ENCODE measurements at places on chromosomes 7 and 10.

DNA sequence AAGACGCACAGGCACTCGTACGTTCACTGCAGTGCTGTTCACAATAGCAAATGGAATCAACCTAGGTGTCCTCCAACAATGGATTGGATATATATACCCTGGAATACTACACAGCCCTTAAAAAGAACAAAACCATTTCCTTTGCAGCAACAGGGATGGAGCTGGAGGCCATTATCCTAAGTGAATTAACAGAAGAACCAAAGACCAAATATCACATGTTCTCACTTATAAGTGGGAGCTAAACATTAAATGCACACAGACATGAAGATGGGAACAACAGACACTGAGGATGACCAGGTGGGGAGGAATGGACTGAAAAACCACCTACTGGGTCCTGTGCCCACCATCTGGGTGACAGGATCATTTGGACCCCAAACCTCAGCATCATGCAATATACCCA, 52.0 kb upstream of the EBF3 start:
- no peak for DNase-seq

- DNase-seq: no peak
Observed at GRCh38 chr10:133302230-133302629, 6.4 kb downstream of the TUBGCP2 start.

- DNase-seq: no peak
Observed at GRCh38 chr10:103836861-103837260, 18.5 kb downstream of the SH3PXD2A start.

DNA sequence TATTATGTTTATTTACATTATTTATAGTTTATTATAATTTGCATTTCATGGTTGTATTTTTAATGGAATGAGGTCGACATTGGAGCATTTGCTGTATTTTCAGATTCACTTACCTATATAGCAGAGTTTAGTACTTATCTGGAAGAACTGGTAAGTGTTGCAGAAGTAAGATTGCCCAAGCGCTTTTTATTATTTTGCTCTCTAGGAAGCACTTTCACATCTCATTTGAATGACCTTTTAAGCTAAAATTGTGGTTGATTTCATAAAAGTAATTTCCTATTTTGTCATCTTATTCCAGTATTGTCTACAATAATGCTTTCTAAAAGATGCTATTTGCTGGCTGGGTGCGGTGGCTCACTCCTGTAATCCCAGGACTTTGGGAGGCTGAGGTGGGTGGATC, 28.6 kb downstream of the SEC61A2 start:
- DNase-seq: no peak

GRCh38 chr7:102978284-102978683, 65.5 kb downstream of the LRRC17 start:
- DNase-seq: no peak

DNA sequence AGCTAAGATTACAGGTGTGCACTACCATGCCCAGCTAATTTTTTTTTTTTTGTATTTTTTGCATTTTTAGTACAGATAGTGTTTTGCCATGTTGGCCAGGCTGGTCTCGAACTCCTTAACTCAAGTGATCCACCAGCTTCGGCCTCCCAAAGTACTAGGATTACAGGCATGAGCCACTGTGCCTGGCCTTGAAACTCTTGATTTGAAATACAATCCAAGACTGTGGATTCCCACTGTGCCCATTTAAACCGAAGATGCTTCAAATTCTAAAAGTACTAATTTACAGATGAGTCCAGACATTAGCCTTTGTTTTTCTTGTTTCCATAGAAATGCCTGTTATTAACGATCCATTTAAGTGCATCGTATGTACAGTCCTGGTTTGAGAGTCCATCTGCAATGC, 130.9 kb downstream of the CACNA2D1 start:
- DNase-seq: no peak

- no peak for DNase-seq
Observed at GRCh38 chr7:152340161-152340560, 95.6 kb downstream of the KMT2C start.

DNA sequence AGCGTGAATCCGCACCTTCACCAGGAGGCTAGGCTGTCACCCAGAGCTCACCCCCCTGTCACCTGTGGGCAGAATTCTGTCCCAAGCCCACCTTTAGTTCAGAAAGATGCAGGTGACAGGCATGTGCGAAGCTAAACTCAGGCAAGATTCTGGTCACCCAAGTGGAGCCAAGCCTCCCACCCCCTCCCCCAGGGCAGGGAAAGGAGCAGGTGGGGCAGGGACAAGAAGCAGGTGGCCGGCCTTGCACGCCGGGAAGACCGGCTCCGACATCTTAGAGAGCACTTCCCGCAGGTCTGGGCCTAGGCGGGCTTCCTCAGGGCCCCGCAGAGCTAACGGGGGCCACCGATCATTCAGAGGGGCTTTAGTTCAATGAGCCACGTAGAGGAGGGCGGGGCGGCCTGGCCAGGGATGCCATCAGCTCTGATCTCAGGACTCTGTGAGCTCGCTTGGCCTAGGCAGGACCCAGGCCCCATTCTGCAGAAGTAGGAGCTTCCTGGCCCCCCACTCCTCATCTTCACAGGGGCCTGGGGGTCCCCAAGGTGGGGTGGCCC, 19.9 kb downstream of the UNCX start:
- DNase-seq: no peak

DNA sequence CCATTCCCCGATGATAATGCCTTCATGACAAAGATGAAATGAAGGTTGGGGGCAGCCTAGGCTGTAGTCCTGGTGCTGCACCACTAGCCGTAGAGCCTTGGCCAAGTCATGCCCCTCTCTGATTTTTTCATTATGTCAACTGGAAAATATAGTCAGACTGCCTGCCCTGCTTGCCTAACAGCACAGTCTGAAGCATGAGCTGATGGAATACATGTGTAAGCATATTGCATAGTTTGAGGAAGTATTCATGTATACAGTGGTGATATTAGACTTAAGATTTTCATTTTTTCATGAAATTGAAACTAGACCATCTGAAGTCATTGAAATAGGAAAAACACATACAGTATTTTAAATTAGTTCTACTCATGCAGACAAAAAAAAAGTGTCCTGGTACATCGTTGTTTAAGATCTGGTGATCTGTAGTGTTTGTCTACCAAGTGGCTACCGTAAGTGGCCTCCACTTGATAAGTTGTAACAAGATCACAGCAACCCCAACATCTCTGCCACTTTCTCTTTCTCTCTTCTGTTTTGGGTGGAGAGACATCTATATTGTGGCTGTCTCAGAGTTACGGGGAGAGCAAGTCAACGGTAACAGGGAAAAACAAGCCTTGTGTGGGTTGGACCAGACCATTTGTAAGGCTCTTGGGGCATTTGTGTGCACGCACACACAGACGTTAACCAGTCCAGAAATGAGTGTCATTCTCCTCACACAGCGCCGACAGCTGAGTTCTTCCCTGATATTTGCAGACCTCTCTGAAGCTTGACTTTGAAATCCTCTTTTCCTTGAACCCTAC, 716.6 kb upstream of the GALNT17 start:
- DNase-seq: no peak

DNA sequence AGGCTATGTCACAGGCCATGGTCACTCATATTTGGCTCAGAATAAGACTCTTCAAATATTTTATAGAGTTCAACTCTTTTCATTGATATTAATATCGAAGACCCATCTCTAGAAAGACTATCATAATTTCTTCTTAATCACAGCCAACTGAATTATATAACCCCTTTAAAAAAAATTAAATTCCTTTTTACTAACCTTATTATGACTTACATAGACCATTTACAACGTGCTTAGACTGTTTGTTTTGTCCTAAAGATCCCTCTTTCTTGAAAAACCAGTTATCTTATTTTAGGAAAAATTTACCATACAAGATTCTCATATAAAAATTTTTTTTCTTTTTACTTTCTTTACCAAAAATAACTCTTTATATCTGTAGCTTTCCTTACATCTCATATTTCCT, 10.2 kb upstream of the TMEM254 start:
- DNase-seq: no peak

GRCh38 chr10:59362144-59362958, at the start of gene FAM13C:
Gene FAM13C (minus strand): TSS chr10:59362549. CDS start chr10:59362460, 89 bp downstream.
- DNase-seq: peak; percentile 87

- DNase-seq: no peak
Observed at GRCh38 chr7:489876-490275, 29.8 kb downstream of the PDGFA start.

DNA sequence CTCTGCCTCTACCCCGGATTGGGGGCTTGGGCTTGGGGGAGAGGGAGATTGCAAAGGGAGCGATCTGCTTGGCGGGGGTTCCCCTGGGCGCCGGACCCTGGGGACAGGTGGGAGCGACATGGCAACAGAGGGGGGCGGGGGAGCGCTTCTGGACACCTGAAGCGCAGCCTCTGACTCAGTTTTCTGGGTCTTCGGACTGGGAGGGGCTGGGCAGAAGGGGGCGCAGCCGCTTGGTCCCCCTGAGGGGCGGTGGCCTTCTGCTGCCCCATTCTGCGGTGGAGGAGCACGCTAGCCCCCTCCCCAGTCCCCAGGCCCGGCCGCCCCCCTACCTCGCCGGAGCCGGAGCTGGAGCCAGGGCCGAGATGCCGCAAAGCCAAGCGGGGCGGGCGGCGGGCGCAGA, 380 bp downstream of the NAT16 start:
- DNase-seq: no peak

GRCh38 chr10:86536294-86536861, 14.8 kb upstream of the WAPL start:
- no peak for DNase-seq

DNA sequence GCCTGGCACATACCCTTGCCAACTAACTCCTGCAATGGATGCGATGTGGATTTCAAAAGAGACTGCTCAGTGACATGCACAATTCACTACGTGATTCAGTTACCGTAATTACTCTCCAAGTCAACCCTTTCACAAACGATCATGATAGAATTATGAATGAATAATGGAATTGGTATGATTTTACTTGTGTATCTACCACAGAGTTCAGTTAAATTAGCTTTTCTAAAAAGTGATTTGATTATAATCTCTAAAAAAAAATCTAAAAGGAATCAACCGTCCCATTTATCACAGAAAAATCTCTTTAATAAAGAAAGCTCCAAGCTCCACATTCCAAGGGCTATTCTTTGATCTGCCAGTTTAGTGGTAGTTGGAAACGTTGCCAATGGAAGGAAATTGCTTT, 30.4 kb upstream of the RSU1 start:
- DNase-seq: no peak

- DNase-seq: no peak
Observed at GRCh38 chr10:47333532-47333931, 11.3 kb downstream of the GDF2 start.

- no peak for DNase-seq
Observed at GRCh38 chr10:116364868-116365267, 40.6 kb downstream of the CCDC172 start.

- no peak for DNase-seq
Observed at GRCh38 chr7:12985228-12985627, 297.8 kb downstream of the ARL4A start.

- DNase-seq: no peak
Observed at GRCh38 chr10:1977461-1977860, 240.1 kb upstream of the ADARB2 start.

DNA sequence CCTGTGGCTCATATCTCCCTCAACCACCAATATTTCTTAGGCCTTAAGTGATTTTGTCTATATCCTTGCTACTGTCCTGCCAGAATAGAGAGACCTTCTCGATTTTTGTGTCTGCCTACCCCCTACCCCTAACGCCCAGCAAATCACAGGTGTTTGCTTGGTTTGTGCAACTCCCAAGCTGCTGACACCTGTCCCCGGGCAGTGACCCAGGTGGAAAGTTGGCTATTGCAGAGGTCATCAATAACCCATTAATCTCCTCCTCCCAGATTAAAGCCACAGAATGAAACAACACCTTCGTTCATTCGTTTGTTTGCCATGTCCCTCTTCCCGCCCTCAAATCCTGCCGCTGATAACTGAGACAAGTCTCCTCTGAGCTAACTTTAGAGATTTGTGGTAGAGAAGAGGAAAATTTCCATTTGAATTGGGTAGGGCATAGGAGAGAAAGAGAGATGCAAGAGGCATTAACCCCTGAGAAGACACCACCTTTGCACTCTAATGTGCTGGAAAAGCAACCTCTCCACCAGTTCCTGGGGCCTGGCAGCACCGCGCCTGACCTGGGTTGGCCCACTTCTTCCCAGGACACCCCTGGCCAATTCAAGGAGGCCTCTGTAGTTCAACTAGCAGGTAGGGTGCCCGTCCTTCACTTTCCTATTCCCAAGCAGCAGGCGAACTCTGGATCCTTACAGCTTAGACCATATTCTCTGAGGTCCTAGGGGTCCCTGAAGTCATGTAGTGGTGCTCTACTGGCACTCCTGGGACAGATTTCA, 3.0 kb downstream of the NEUROG3 start:
- no peak for DNase-seq

GRCh38 chr10:129879655-129880054, 84.4 kb downstream of the EBF3 start:
- peak; percentile 49 for DNase-seq

DNA sequence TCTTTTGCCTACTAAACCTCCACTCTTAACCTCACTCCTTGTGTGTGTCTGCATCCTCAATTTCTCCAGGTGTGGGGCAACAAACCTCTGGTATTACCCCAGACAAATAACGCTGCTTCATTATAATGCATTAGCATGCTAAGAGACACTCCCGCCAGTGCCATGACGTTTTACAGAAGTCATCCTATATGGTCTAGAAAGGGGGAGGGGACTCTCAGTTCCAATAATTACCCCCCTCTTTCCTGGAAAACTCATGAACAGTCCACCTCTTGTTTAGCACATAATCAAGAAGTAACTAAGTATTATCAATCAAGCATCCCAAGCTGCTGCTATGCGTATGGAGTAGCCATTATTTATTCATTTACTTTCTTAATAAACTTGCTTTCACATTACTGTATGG, 364.5 kb downstream of the TYW1 start:
- DNase-seq: no peak

DNA sequence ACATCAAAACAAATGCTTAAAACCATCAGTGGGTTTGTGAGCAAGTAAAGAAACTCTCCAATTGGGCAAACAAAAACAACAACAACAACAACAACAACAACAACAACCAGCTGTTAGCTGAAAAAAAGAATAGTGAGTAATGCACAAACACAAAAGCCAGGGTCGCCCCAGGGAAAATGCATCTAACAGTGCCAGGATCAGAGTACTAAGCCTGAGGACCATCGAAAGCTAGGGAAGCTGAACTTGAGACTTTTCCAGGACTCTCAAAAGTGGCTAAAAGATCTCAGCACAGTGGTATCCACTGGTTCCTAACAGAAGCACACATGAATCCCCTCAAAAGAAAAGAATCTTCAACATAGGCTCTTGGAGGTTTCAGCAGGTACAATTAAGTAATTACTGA, 83.3 kb downstream of the CPXM2 start:
- DNase-seq: no peak

GRCh38 chr10:15802375-15802949, 57.8 kb downstream of the MINDY3 start:
- DNase-seq: no peak

GRCh38 chr7:81516898-81517297, 252.9 kb downstream of the HGF start:
- no peak for DNase-seq
